ENCODE measurements at places on chromosomes 3 and 15.

GRCh38 chr3:146739203-146739671 is 134.1 kb upstream of the PLSCR5 start:
- DNase-seq: no peak

GRCh38 chr15:84685304-84685703 is 27.3 kb upstream of the NMB start:
- no peak for DNase-seq

- DNase-seq: no peak
Measured at GRCh38 chr3:115960799-115961198, 337.5 kb downstream of the GAP43 start.

DNA sequence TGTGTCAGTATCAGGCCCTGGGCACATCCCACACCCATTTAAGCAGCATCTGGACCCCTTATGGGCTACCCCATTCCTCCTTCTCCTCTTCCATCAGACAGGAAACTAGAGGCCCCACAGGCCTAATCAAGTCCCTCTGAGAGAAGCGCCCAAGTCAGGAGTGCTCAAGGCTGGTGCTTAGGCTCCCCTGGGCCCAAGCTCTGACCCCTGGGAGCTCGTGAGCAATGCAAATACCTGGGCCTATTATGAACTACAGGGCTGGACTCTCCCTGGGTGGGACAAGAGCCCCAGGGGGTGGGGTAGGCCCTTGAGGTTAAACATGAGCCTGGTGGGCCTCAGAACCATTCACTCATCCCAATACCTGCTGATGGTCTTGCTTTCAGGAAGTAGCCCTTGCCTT is 57.4 kb downstream of the SEMA3G start:
- no peak for DNase-seq

GRCh38 chr3:159624616-159625015 is 364.0 kb upstream of the IL12A start:
- no peak for DNase-seq
